Activated CD8-positive, alpha-beta memory T cell treated with anti-CD3 and anti-CD28 coated beads, Interleukin-2, amount 50 U/mL, for 4 hours (primary cell): ENCODE measurements at places on chromosomes 5 and 9.

DNA sequence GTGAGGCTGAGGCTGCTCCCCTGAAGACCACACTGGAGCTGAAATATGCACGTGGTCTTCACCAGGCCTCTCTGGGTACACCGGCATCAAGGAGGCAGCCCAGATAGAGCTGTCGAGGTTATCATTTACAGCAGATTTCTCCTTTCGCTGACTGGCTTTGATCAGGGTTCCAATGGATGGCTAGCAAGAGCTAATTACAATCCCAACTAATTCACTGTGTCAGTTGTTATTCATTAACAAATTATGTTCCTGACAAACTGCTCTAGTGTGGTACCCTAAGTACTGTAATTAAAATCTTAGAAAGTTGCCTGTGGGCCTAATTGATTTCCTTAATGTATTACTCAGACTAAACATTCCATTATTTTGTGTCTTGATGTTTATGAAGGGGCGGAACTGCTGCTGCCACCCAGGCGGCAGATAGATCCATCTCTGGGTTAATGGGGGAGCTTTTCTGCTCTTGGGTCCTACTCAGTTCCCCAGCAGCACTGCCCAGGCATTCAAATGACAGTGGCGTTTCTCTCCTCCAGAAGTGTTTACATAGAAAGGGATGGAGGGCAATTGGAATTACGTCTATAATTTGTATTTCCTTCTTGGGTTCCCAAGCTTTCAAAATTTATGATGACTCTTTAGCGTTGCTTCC lies 71.7 kb upstream of the RAD23B start:
- DNase-seq = no peak

DNA sequence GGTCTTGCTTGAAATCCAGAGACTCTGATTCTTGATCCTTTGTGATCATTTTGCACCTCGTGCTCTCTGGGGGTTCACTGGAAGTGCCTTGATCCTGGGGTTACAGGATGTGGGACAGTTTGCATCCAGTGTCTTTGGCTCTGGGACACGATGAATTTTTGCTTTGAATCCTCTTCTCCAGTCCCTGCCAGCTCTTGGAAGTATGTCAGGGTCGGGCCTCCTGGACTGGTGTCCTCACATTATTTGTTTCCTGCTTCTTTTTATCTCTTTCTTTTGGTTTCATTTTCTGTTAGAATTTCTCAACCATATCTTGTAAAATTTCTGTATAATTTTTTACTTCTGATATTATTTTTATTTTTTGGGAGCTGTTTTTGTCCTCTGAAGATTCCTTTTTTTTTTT lies 34.2 kb downstream of the SECISBP2 start:
- DNase-seq = no peak

DNA sequence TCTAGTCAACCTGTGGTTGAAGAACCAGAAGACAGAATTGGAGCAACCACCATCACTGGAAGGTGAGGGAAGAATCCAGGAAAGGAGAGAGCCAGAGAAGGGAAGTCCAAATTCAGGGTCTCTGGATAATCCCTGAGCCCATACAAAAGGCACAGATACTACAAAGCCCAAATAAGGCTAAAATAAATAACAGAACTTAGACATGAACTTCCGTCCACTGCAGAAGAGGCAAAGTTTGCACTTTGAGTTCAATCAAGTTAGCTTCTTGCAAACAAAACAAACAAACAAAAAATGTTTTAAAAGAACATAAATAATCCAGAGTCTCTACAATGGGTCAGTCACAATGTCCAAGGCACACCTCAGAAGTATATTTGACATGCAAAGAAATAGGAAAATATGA lies 21.0 kb downstream of the CFAP77 start:
- no peak for DNase-seq

DNA sequence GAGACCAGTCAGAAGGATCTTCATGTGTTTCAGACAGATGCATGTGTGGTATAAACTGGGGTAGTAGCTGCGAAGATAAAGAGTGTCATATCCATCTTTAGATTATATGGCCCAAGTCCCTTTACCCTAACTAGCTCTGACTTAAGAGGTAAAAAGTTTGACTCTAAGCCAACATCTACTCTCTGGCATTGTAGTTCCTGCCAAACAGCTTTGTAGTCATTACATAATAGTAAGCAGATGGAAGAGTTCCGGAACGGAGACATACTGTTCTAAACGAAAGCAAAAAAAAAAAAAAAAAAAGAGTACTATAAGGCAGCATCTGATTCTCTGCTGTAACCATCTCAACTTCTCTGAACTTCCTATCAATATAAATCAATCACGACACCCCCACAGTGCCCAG lies 48.8 kb downstream of the CEMIP2 start:
- no peak for DNase-seq

DNA sequence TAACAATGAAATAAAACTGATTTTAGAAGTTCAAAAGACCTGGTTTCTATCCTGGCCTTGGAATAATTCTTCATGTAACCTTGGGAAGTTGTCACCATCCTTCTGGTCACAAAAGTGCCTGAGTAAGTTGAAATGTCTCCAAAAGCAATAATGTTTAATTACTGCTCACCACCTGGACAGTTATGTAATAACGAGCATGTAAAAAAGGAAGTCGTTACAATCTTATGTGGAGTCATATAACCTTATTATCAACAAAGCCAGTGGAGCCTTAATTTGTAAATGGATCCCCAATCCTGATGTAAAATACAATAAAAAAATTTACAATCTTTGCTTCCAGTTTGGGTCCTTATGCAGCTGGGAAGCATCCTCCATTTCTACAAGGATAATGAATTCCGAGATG lies 64.2 kb upstream of the GPR151 start:
- DNase-seq = no peak

- DNase-seq = no peak
These were observed 7.2 kb upstream of the LCN2 start for GRCh38 chr9:128142061-128142460.

DNA sequence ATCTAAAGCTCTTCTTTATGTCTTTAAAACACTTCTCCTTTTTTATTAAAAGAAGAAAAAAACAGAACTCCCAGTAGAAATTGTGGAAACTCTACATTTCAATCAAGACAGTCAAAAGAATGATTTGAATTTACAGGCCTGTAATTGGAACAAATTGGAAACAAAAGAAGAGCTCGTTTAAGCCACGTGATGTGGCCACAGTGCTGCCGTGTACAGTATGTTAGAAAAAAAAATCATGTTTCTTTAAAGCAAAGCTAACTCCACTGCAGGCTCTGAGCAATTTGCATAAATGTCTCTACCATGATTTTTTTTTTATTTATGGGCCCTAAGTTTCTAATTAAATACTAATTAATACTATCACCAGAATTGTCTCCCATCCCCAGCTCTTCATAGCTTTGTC lies 325.6 kb downstream of the ZSWIM6 start:
- DNase-seq = no peak

DNA sequence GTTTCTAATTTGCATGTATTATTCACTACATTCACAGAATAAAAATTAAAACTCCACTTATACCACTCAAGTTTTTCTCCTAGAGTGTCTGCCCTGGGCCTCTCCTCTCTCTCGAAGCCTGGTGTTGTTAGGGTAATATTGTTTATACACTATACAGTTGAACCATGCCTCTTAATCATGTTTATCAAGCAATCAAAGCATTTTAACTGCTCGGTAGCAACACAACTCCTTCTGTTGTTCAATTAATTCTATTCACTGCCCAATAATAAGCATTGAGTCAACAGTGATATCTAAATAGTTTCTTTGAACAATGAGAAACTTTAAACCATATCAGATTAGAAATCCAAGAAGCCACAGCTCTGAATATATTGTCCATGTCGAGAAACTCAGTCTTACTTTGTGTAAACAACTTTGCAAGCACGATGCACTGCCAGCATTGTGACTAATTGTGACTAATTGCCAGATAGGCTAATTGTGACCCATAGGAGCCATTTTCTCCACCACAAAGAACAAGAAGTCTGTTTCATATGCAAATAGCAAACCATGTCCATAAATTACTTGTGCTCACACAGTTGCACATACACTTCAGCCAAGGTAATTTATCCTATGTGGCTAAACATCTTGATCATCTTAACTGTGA lies at the start of gene DNAH5:
Gene DNAH5, minus strand, starts transcription at position 129 of the 640 bp plus-strand sequence. CDS start 250 bp downstream, outside the sequence.
- no peak for DNase-seq

DNA sequence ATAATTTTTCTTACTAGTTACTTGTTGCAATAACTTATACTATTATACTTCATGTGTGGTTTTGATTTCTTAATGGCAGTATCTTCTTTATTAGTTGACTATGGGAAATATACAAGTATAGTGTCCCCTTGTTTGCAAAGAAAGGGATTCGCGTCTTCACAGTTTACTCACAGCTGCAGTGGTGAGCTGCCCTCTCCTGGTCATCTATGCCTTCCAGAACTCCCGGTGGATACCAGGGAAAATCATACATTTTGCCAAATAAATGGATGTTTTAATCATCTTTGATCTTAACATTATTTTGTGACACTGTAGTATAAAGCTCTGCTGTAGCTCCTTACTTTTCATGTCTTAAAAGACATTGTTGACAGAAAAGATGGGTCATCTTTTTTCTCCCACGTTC lies 142.0 kb downstream of the ZCCHC7 start:
- no peak for DNase-seq

DNA sequence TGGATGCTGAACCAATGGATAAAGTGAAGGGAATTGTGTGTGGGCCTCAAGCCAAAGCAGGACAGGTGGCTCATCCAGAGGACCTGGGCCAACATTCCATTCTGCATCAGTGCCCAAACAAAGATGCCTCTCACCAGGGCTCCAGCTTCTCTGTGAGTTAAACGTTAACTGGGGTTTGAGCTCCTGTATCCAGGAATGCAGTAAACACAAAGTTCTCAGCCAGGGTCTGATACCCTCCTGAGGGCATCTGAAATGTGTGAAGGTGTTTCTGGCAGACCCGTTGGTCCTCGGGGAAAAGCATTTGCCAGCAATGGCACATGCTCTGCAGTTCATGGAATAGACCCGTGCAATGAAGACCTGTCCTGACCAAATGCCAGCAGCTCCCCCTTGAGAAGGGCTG lies 33.9 kb upstream of the AOPEP start:
- DNase-seq = no peak

DNA sequence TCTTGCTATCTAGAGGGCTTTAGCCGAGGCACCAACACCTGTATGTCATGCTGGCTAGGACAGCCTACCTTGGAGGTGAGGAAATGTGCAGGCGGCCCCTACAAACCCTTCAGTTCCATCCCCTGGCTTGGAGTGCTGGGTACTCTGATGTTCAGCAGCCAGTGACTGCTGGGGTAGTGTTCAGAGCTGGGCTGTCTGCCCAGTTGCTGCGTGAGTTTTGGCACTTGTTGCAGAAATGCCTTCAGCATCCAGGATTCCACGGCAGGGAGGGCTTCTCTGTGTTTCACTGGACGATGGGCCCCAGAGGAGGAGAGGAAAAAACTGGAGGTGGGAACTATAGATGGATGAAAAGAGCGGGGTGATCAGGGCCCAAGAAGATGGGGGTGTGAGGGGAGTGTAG lies 10.4 kb downstream of the SWI5 start:
- no peak for DNase-seq
